Hippocampal formation (tissue), 2 donors: ENCODE measurements at places on chromosomes 4 and X.

GRCh38 chrX:38643903-38644302, 82.6 kb downstream of the TSPAN7 start:
- no peak for DNase-seq

DNA sequence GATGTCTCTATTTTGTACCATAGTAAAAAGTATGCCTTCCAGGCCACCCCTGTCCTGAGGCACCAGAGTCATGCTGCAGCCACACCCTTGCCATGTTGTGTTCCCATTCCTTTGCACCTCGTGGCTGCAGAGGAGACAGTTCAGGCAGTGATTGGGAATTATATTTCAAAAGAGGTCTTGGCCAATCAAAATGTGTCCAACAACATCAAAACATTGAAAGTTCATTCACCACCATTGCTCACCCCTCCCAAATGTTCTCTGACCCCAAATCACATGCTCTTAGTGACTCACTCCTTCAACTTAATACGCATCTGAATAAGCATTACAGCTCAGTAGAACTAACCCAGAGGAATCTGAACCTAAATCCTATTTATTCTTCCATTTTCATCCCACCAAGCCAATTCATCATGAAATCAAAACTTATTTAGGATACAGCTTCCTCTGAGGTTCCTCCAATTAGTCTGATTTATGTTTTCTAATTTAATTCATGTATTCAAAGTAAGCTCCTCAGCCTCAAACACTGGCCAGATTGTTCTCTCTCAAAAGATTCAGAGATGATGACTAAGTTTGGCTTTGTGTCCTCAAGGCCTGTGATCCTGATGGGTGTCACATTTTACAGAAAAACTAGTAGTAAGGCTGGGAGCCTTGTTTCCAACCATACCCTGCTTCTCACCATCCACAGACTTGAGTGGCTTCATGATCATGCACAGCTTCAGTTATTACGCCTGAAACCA, 323.2 kb upstream of the INTU start:
- no peak for DNase-seq

DNA sequence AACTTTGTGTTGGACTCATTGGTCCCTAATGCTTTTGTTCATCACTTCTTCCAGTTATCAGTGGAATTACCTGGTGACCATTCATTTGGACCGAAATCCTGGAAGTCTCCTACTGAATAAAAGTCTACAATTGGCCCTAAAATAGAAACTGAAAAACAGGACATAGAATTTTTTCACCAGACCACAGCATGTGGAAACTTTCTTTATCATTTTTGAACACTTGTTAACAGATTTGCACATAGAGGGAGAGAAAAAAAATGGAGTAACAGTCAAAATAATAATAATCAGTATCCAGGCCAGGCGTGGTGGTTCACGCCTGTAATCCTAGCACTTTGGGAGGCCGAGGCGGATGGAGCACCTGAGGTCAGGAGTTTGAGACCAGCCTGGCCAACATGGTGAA, 7.1 kb downstream of the EPGN start:
- no peak for DNase-seq

- DNase-seq: no peak
Observed at GRCh38 chrX:56975611-56976010, 19.7 kb downstream of the SPIN3 start.

DNA sequence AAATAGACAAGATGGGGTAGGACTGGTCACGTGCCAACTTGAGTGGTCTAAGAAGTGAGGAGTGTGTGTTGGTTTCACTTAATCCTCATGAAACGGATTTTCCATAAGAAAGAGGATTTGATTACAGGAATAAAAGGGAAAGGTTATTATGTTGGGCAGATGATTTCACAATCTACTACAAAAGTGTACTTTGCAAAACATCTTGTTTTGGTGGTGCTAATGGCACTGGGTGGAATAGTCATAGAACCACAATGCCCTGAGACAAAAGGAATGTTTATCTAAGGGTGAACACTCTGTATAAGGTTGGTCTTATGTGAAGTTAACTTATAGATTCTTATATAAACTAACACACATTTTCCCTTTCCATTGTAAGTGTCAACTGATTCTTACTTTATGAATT, 45.6 kb downstream of the GLUD2 start:
- no peak for DNase-seq

DNA sequence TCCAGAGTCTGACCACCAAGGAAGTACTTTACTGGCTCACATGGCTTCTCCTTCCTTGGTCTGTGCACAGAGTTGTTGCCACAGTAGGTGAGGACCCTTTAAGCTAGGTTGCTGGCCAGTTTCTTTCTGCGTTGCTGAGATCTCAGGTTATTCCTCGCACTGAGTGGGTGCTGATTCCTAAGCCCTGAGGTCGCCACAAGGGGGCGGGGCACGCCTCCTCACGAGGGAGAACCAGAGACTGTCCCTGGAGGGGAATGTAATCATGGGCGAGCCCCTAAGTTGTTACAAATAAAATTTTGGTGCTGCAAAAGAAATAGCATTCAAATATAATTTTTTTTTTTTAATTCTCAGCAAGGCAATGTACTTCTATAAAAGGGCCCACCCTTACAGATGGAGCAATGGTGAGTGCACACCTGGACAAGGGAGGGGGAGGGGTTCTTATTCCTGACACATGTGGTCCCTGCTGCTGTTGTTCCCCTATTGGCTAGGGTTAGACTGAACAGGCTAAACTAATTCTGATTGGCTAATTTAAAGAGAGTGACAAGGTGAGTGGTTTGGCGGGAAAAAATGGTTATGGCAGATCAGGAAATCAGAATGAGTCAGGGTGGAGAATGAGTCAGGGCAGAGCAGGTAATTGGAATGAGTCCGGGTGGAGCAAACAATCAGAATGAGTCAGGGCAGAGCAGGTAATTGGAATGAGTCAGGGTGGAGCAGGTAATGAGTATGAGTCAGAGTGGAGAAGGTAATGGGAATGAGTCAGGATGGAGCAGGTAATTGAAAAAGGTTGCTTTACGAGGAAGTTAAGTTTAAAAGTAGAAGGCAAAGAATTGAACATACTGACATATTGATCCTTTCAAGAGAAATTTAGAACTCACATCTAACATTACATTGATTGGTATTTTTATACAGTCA, 107.5 kb downstream of the VSIG4 start:
- no peak for DNase-seq

DNA sequence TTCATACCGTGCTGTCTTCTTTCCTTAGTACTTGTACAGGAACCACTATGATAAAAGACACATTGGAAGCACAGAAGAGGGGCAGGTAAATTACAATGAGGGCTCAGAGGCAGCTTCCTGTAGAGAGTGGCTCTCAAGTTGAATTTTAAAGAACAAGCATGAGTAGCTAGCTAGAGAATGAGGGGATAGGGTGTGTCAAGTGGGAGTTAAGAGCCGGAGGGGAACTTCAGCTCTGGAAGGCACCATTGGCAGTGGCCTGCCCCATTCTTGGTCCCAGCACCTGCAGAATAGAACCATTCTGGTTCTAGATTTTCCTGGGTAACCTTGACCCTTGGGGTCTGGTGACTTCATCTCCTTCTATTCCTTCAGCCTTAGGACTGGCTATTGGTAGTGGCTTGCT, 34.0 kb upstream of the JADE1 start:
- no peak for DNase-seq

GRCh38 chr4:47831026-47831679, 6.7 kb downstream of the CORIN start:
- DNase-seq: no peak

- DNase-seq: no peak
Observed at GRCh38 chrX:16654093-16654492, 4.1 kb downstream of the S100G start.

GRCh38 chrX:124097116-124097515, 135.6 kb downstream of the STAG2 start:
- DNase-seq: no peak

DNA sequence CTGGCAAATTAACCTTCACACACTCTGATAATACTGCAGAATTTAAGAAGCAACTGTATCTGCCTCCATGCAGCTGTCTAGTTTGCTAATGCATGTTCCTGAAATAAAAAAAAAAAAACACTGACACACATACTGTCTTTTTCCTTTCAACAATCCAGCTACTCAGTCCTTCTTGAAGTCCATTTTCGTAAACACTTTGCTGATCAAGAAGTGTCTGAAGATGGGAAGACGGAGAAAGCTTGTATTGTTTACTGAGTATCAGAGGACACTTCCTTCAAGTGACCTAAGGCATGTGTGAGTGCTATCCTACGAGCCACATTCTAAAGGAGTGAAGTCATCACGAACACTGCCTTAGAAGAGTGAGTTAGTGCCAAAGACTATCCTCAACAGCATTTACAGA, 82.6 kb downstream of the LUZP4 start:
- no peak for DNase-seq

- DNase-seq: no peak
Observed at GRCh38 chr4:86737244-86737643, 111.9 kb downstream of the SLC10A6 start.

DNA sequence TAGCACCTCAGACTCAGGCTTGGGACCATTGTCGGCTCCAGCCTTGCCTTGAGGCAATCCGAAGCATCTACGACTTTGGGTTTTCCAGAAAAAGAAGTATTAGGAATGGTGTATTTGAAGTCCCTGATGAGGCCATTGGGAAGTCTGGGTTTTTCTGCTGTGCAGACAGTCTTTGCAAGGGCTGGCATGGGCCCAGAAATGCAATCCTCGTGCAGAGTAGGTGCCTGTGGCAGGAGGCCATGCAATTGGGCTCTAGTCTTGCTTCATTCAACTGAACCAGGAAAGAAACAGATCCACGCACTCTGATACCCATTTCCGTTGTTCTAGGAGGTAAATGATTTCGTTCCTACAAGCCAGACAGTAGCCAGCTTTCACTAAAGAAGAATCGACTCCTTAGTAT, 12.4 kb downstream of the ZFP92 start:
- no peak for DNase-seq
